ENCODE measurements at places on chromosomes 16 and 17. TPM values are rescaled to one million over a fixed set of nuclear protein-coding genes. Genes with fewer than 3 reads are reported as not detected.
A peak's percentile ranks its signal among the peaks of the same experiment; 100 is the strongest.

Gene GRIN2A
- total RNA-seq, result not detected

Gene ASPA
- total RNA-seq, result not detected

- H3K4me1 ChIP-seq, result peaks cover 3% of the 10 kb centered on the region
- no peaks in the 10 kb centered on the region for H3K27me3 ChIP-seq
- H3K36me3 ChIP-seq, result peaks cover 27% of the 10 kb centered on the region
- H3K4me3 ChIP-seq, result no peak overlapping the region
- H3K27ac ChIP-seq, result no peak overlapping the region
- no peak for DNase-seq
Measured at GRCh38 chr17:39517224-39517623, 55.9 kb downstream of the CDK12 start.

DNA sequence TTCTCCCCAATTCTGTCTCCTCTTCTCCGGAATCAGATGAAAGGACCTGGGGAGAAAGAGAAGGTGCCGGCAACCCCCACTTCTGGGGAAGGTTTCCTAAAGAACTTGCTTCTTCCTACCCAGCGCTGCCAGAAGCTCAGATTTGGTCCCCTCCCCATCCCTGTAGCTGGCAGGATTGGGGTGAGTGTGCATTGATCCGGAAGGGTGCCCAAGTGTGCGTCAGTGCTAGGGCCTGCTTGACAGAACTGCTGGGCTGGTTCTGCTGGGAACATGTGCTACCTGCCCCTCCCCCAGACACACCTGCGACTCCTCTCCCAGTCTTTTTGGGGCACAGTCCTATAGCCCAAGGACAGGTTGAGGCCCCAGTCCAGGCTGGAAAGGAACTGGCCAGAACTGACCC is 3.3 kb downstream of the ARL4D start:
- no peaks in the 10 kb centered on the region for H3K27me3 ChIP-seq
- no peak overlapping the region for H3K27ac ChIP-seq
- no peak overlapping the region for H3K4me3 ChIP-seq
- H3K4me1 ChIP-seq, result peaks cover 11% of the 10 kb centered on the region

- DNase-seq, result no peak
- H3K36me3 ChIP-seq, result no peaks in the 10 kb centered on the region
- no peak overlapping the region for H3K4me3 ChIP-seq
- peaks cover 18% of the 10 kb centered on the region for H3K27me3 ChIP-seq
- no peaks in the 10 kb centered on the region for H3K4me1 ChIP-seq
- no peak overlapping the region for H3K27ac ChIP-seq
Measured at GRCh38 chr16:54180421-54181359, 105.9 kb downstream of the IRX3 start.

DNA sequence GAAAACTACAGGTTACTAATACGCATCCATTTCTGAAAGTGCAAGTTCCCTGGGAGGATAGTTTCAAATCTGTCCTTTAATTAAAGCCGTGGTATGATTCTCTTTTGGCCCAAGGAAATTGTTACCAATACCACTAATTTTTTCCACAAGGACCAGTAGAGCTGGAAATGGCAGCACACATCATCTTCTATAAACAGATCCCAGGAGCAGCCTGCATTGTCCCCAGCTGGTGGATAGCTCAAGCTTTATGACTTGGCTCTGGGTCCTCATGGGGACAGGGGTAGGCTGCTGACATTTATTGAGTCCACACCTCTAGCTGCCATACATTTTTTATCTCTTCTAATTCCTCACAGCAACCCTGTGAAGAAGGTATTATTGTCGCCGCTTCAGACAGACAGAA is 35.8 kb upstream of the BHLHA9 start:
- H3K27me3 ChIP-seq, result peaks cover 34% of the 10 kb centered on the region
- peaks cover 3% of the 10 kb centered on the region for H3K36me3 ChIP-seq
- peaks cover 12% of the 10 kb centered on the region for H3K4me1 ChIP-seq
- H3K4me3 ChIP-seq, result no peak overlapping the region
- no peak overlapping the region for H3K27ac ChIP-seq

DNA sequence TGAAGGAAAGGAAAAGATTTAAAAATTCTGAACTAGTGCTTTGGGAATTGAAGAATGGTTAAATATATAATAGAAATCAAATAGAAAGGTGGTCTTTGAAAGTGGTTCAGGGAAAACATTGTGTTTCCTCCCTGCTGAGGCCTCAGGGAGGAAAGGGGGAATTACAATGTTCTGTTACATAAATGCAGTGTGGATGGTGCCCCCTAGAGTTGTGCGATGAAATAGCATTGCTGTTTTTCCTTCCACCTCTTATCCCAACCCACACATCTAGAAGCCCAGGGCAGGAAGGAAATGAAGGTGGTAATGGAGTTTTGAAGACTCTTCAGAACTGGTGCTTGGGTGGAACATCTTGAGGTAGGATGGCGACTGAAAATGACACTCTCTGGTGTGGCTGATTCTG is 6.4 kb upstream of the TOX3 start:
- peaks cover 24% of the 10 kb centered on the region for H3K27me3 ChIP-seq
- DNase-seq, result no peak
- H3K4me1 ChIP-seq, result no peaks in the 10 kb centered on the region
- H3K36me3 ChIP-seq, result no peaks in the 10 kb centered on the region

- H3K27me3 ChIP-seq, result no peaks in the 10 kb centered on the region
- no peaks in the 10 kb centered on the region for H3K4me1 ChIP-seq
- no peak overlapping the region for H3K4me3 ChIP-seq
- peaks cover 9% of the 10 kb centered on the region for H3K36me3 ChIP-seq
Measured at GRCh38 chr17:18891541-18891940, 33.6 kb downstream of the PRPSAP2 start.

DNA sequence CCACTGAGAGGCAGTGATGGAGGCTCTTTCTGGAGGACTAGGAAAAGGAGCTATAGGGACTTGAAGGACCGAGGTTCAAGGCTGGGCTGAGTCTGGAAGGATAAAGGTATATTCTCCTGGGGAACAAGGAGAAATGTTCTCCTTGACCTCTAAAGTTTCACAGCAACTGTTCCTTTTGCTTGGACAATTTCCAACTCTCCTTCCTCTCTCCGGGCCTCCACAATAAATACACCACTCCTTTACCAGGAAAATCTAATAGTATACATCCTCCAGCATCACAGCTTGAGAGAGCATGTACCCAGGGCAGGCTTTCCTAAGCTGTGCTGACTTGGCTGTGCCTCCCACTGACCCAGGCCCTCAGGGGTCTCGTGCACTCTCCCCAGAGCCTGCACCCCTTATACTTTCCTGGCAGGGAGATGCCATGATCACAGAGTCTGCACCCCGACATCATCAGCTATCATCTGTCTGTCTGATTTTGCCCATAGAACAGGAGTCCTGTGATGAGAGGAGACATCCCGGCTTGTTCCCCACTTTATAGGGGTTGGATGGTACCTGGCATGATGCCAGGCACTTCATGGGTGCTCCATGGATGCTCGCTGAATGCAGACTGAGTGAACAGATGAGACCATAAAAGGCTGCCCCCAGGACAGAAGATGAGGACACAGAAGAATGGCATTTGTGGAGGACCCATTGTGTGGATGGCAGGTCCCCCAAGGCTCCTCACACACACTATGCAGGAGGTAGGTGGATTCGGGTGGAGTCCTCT is 582.6 kb upstream of the CDH5 start:
- no peaks in the 10 kb centered on the region for H3K36me3 ChIP-seq
- DNase-seq, result no peak
- H3K4me3 ChIP-seq, result no peak overlapping the region
- H3K27me3 ChIP-seq, result no peaks in the 10 kb centered on the region
- H3K4me1 ChIP-seq, result no peaks in the 10 kb centered on the region

DNA sequence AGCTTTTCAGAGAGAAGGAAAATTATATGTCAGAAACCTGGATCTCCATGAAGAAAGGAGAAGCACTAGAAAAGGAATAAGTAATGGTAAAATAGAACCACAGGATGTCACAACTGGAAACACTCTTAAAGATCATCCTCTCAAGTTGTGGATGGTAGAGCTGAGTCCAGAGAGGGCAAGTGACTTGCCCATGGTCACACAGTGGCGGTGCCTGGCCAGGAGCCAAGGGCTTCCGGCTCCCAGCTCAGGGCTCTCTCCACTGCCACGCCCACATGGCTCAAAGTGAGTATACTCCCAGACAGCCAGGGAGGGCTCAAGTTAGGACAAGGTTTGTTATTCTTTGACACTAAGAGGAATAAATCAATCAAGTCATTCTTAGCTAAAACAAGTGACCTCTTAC is 159.8 kb downstream of the COPRS start:
- no peak overlapping the region for H3K4me3 ChIP-seq
- H3K27ac ChIP-seq, result no peak overlapping the region
- H3K27me3 ChIP-seq, result peaks cover 11% of the 10 kb centered on the region
- H3K36me3 ChIP-seq, result no peaks in the 10 kb centered on the region
- no peaks in the 10 kb centered on the region for H3K4me1 ChIP-seq

GRCh38 chr16:57029161-57030160 is 40.1 kb downstream of the NLRC5 start:
- peaks cover 81% of the 10 kb centered on the region for H3K4me1 ChIP-seq
- H3K27ac ChIP-seq, result peak overlapping the region; percentile 29
- H3K36me3 ChIP-seq, result peaks cover 44% of the 10 kb centered on the region
- no peak overlapping the region for H3K4me3 ChIP-seq
- H3K27me3 ChIP-seq, result no peaks in the 10 kb centered on the region
- no peak for DNase-seq
